Foreskin melanocyte (primary cell): ENCODE measurements at places on chromosomes 2 and 18.

DNA sequence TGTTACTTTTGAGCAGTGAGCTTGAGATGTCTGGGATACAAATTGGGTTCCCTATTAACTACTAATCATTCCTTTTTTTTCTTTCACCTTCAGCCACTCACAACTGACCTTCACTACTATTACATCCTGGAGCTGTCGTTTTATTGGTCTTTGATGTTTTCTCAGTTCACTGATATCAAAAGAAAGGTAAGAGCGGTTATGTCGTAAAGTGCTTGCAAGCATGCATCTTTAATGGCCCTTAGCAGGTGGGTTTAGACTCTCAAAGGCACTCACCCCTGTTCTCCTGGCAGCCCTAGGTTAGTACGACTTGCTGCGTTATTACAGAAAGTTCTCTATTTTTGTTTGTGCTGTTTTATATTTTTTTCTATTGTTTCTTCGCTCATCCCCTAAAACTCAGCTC, 107.6 kb upstream of the NOSTRIN start:
- DNase-seq: no peak

- DNase-seq: no peak
Measured at GRCh38 chr18:22250591-22250996, 81.2 kb downstream of the GATA6 start.

DNA sequence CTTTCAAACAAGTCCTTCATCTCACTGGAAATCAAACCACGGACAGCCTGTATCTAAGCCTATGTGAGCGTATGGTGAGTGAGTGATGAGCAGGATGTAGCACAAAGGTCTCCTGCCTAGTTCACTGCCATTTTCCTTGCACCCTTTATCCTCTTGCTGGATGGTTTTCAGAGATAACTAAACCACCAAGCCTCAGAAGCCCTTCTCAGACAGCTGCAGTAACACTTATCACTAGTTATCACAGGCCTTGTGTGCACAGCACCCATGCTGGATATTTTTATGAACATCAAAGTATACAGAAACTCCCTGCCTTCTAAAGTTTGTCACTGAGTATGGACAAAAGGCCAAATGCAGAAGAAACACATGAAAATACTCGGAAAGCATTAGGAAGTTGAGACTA, 69.5 kb downstream of the C1D start:
- DNase-seq: peak; percentile 24

- no peak for DNase-seq
Measured at GRCh38 chr2:214215107-214215506, 195.7 kb upstream of the VWC2L start.

- DNase-seq: no peak
Measured at GRCh38 chr18:25136416-25137196, 215.4 kb downstream of the ZNF521 start.

GRCh38 chr18:76956648-76957047, 134.3 kb downstream of the ZNF236 start:
- no peak for DNase-seq
